ENCODE measurements at places on chromosomes 5 and 9.

- DNase-seq, result no peak
Observed at GRCh38 chr5:38642189-38642911, 85.9 kb upstream of the LIFR start.

DNA sequence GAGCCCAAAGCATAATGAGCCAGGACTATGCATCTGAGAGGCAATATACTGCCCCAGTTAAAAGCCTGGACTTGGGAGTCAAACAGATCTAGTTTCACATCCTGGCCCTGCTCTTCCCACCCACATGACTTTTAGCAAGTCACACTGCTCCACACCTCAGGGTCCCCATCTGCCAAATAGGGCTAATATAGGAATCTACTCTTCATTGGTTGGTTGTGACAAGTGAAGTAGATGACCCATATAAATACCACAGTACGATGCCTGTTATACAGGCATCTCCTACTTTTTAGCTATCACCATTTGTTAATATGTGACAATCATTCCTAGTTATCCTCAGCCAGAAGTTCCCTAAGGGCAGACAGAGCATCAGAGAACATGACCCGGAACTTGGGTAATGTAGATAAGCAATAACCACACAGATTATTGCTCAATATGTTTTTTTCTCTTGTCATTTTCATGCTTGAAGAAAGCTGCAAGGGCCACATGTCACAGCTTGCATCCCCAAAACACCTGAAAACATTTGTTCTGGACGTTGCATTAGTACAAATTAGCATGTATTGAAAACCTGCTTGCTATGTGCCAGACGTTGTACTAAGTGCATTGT lies 20.4 kb downstream of the ADAM19 start:
- no peak for DNase-seq

GRCh38 chr9:95598236-95598635 lies 81.5 kb upstream of the PTCH1 start:
- no peak for DNase-seq

- no peak for DNase-seq
Observed at GRCh38 chr9:31590091-31590490, 794.4 kb upstream of the ACO1 start.

- DNase-seq, result no peak
Observed at GRCh38 chr5:115813719-115814118, 2.7 kb downstream of the CDO1 start.

- no peak for DNase-seq
Observed at GRCh38 chr9:84343111-84343521, 2.6 kb upstream of the SLC28A3 start.

DNA sequence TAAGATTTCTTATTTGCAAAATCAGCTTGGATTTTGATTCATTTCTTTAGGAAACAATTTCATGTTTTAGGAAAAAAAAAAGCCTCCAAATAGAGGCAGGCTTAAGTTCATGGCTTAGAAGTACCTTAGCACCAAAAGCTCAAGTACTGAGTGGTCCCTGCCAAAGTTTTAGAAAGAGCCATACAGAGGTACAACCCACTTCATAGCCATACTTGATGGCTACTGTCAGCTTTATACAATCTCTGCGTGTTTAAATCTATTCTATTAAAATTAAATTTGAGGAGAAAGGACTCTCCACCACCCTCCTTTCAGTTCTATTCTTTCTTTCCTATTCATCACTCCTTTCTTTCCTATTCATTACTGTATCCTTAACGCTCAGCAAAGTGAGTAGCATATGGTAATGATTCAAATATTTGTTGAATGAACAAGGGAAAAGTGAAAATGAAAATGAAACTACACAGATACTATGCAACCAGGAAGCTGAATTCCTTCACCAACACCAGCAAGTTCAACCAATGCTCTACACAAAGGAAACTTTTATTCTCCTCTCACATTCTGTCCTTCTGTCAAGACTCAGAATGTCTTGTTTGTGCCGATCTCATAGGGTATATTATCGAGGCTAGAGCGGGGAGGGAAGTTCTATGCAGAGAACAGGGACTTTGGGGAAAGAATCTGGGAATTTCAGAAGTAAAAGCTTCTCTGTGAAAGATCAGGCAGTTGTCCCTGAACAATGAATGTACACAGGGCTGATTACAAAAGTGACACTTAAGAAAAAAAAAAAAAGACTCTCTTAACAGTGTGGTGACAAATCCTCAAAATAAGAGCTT lies 138.6 kb upstream of the SPEF2 start:
- DNase-seq, result no peak

- no peak for DNase-seq
Observed at GRCh38 chr9:112421771-112422222, 41.9 kb downstream of the HSDL2 start.

DNA sequence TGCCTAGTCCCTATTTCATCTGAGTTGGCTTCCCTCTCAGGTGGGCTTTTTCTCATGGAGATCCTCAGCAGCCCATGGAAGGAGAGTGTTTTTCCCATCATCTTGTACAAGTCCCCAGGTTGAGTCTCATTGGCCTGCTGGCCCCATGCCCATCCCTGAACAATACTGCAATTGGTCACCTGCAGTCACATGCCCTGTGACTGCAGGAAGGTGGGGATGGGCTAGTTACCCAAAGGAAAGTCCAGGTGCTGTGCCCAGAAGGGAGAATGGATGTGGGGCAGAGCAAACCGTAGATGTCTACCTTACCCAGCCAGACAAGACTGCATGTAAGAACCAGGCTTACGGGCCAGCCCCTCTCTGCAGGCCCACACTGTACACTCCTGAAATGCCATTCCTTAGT lies 54.0 kb upstream of the SAP30L start:
- DNase-seq, result no peak

- DNase-seq, result no peak
Observed at GRCh38 chr9:16436545-16436944, 433.9 kb downstream of the BNC2 start.

DNA sequence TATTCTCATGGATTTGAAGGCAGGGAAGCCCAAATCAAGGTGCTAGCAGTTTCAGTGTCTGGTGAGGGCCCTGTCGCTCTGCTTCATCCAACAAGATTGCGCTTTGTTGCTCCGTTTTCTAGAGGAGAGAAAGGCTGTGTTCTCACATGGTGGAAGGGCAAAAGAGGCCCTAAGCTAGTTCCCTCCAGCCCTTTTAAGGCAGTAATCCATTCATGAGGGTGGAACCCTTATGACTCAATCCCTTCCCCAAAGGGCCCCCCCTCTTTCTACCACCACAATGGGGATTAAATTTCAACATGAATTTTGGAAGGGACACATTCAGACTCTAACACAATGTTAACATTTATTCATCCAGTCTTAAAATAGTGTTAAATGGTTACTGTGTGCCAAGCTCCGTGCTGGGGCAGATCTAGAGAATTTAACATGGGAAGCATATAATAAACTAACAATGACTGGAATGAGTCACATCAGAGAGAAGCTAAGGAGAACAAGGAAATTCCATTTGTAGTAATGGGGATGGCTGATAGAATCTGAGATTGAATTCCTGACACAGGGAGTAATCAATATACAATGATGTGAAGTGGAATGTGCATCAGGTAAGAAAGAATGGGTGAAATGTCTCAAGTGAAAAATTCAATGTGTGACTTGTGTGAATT lies 382.8 kb upstream of the ZNF608 start:
- no peak for DNase-seq

DNA sequence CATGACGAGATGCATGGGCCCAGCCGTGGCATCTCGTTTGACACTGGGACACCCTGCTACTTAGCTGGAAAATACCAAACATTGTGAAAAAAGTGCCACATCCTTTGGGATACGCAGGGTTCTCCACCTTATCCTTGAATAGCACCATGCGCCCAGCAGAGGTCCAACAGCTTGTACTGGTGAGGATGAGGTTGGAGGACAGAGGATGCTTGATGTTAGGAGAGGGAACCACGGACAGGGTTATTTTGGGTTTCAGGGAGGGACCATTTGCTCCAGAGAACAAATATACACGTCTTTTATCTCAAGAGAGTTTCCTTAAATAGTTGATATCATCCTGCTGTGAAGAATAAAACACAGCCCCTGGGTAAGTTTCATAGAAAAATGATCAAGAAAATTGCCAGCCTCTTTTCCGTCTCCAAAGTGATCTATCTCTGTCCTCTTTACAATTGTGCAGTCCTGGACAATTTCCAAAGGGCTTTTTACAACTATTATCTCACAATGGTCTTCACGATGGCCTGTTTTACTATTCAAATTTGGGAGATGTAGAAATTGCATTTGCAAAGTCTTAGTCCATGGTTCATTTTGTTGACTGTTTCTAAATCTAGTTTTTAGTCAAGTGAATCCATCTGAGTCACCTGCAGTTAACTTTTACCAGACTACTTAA lies 19.9 kb upstream of the FRRS1L start:
- no peak for DNase-seq

- no peak for DNase-seq
Observed at GRCh38 chr9:82242285-82242963, 253.9 kb downstream of the SPATA31D1 start.

DNA sequence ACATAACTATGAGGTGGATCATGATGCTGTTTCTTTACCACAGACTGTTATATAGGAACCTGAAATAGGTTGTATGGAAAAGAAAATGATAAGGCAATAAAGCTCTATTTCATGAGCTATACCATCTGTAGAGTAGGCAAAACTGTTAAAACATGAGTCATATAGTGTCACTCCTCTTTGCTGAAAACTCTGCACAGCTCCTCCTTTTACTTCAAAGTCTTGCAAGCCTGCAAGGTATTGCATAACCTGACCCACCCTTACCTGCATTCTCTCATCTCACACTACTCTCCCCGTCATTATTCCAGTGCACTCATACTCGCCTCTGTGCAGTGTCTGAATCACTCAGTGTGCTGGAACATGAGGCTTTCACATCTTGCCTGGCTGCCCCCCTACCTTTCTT lies 790.1 kb downstream of the EFNA5 start:
- no peak for DNase-seq

GRCh38 chr9:25119041-25119440 lies 559.2 kb downstream of the TUSC1 start:
- no peak for DNase-seq

GRCh38 chr5:15968993-15969392 lies 210.6 kb downstream of the MARCHF11 start:
- no peak for DNase-seq

GRCh38 chr5:109275919-109276318 lies 133.9 kb downstream of the PJA2 start:
- no peak for DNase-seq

DNA sequence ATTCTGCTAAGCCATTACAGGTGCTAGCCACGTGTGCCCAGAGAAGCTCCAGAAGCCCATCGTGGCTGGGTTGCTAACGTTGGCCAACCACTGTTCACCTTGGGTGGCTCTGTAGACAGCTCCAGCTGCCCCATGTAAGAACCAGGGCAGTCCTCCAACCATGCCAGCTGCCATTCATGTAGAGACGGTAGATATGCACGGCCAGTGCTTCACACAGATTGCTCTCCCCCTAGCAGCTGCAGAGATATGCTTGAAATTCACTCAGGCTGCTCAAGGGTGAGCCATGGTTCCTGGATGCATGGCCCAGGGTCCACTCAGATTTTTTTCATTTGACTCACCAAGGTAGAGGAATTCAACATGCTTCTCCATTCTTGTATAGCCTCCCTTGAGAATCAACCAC lies 31.0 kb downstream of the GADD45G start:
- DNase-seq, result no peak

- no peak for DNase-seq
Observed at GRCh38 chr5:445591-445990, 2.6 kb downstream of the EXOC3 start.

GRCh38 chr9:78899006-78899405 lies 602.1 kb downstream of the PSAT1 start:
- DNase-seq, result no peak

GRCh38 chr5:145858959-145859358 lies 13.9 kb downstream of the GRXCR2 start:
- DNase-seq, result no peak

- DNase-seq, result no peak
Observed at GRCh38 chr9:653421-653820, 188.1 kb upstream of the DMRT1 start.

DNA sequence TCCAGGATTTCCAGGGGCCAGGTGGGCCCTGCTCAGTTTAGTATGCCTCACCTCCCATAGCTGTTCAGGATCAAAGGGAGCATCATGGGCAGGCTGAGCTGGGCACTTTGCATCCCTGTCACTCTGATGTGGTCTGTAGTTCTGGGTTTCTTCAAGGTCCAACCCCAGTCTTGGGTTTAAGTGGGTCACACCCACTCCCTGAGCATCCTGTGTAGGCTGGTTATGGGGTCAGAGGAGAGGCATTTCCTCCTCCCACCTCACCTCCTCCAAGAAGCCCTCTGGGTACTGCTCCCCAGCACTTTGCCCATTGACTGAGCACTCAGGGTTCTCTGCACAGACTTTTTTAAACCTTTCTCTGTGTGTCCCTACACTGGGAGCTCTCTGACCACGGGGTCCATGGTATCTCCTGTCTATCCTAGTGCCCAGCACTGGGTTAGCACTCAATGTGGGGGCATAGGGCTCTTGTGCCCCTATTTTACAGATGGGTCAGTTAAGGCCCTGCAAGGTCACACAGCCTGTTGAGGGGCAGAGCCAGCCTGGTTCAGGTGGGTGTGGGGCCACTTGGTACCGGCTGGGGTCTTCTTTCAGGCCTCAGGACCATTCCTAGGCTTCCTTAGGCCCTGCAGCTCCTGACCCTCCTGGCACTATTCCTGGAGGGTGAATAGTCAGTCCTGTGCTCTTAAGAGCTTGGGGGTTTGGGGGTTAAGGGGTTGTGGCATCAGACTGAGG lies 19.0 kb downstream of the CXXC5 start:
- no peak for DNase-seq

- DNase-seq, result no peak
Observed at GRCh38 chr5:135824541-135825041, 9.9 kb upstream of the SLC25A48 start.
